HFFc6 (cell line): ENCODE measurements at places on chromosomes 13 and 19.

DNA sequence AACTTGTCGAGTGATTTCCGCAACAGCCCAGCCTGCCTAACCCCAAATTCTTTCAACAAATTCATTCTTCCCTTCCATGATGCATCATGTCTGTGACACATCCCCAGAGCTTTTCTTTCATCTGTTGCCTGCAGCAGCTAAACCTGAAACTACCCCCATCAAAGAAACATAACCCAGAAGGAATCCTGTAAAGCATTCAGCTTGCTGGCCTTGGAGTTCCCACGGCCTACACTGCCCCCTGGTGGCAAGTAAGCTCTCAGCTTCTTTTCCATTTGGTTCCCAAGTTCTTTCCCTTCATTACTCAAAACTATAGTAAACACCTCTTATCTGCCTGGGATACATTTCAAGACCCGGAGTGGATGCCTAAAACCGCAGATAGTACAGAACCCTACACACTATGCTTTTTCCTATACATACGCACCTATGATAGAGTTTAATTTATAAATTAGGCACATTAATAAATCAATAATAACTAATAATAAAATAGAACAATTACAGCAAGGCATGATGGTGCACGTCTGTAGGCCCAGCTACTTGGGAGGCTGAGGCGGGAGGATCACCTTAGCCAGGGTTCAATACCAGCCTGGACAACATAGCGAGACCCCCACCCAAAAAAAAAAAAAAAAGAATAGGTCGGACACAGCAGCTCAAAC is 7.4 kb downstream of the ETHE1 start:
- peak; percentile 94 for DNase-seq

GRCh38 chr13:30006246-30006645 is 155.8 kb upstream of the UBL3 start:
- DNase-seq: no peak

DNA sequence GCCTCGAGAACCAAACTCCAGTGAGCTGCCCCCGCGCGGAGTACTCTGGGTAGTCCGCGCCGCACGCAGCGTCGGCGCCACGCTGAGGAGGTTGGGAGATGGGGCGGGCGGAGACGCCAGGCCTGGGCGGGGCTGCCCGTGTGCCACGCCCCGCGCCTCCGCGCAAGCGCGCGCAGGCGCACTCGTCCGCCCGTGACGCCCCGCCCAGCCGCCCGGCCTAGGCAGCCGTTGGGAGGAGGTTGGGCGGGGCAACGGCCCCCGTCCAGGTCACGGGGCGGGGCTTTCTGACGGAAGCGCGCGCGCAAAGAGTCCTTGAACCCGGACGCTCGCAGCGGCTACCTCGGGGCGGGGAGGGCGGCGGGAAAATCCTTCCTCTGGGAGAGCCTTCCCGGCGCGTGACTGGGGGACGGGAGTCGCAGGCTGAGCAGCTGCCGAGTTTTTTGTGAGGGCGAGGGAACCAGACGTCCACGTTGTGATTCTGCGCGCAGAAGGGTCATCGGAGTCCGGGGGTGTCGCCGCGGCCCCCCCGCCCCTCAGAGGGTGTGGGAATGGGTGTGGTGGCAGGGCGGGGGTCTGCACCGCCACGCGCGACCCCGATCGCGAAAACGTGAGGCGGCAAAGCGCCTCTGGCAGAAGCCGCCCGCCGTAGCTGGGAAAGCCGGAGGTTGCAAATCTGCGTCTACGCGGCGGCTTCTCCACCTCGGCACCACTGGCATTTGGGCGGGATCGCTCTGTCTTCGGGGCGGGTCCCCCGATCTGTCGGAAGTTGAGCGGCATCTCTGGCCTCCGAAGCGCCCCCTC is at the start of gene MED26:
MED26 (minus strand) TSS at position 22 of the 801 bp plus-strand sequence. CDS start 261 bp downstream, outside the sequence.
- peak; percentile 90 for DNase-seq

DNA sequence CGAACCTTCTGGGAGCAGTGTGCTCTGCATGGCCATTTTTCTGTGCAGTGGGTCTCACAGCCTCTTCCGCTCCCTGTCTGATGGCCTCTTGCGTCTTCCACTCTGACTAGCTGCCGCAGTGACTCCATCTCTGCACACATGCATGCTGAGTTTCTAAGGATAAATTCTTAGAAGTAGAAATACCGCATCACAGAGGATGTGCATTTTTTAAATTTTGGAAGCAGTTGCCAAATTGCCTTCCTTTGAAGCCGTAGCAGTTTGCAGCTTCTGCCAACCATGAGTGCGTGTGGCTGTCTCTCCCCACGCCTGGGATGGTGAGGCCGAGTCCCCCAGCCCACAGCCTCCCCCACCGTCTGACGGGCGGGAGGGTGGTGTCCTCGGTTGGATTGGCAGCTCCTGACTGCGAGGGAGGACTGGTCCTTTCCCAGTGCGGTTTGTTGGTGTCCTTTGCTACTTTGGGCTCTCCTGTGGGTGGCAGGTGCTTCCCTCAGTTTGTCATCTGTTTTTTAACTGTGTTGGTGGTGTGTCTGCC is 9.8 kb downstream of the FZR1 start:
- no peak for DNase-seq

- no peak for DNase-seq
Observed at GRCh38 chr13:36758345-36758744, 60.7 kb upstream of the RFXAP start.

DNA sequence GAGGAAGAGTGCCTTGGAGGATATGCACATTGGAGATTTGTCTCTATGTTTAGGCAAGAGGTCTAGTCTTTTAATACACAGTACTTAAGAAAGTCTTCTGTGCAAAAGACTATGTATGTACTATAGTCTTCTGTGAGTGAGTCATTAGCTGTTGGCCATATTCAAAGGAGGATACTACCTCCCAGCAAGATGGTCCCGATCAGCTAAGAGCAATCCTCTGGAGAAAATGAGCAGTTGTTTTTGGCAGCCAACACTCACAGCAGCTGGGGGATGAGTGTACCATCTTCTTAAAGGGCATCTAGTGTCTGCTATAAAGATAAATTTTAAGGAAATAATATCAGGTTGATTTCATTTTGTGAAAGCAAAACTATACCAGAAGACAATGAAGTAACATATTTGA is 487.8 kb downstream of the KCTD12 start:
- DNase-seq: no peak

- DNase-seq: no peak
Observed at GRCh38 chr13:51805313-51805712, 1.4 kb upstream of the DHRS12 start.

DNA sequence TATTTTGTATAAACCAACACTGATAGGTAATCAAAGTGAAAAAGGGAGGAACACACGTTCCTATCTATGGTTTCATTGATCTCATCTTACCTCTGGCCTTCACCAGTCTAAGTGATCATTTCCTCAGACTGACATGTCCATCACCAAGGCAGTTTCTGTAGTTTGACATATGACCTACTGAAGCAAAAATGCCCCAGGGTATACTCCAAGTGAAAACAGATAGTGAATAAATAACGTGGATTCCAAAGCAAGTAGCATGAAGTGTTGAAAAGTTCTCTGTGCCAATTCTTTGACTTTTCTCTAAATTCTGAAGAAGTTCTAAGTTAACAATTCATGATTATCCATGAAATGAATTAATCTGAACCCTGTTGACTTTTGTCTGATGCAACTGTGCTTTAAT is 334.2 kb upstream of the SGCG start:
- no peak for DNase-seq

DNA sequence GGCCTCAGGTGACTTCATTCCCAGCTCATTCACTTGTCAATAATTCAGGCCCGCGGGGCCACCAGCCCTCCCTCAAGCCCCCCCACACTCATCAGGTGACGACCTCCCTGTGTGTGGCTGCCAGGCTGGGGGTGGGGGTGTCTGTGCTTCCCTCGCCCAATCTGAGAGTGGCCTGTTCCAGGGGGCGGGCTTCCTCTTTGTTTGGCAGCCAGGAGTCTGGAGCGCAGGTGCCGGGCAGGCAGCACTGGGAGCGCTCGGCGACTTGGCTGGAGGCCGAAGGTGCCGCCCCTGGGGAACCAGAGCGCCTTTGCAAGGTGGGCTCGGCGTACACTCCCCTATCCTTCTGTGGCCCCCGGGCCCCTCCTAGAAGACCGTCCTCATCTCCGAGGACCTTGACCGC is 5.4 kb upstream of the ZNF98 start:
- no peak for DNase-seq

DNA sequence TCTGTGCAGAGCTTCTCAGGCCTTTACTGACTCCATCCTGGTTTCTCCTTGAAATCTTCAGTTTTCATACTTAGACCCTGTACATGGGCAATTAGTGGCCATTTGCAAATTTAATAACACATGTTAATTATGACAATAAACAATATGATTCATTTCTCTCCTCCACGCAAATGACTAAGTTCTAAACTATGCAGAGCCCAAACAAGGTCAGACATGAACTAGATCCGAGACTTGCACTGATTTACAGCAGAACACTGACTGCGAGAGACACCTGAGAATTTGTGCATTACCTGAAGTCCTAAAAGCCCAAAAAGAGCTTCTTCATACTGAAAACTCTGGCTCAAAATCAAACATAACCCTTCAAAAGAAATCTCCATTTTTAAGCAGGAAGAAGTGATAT is 521.8 kb downstream of the MYO16 start:
- DNase-seq: no peak

- DNase-seq: no peak
Observed at GRCh38 chr13:20553311-20553710, 13.6 kb upstream of the IFT88 start.

DNA sequence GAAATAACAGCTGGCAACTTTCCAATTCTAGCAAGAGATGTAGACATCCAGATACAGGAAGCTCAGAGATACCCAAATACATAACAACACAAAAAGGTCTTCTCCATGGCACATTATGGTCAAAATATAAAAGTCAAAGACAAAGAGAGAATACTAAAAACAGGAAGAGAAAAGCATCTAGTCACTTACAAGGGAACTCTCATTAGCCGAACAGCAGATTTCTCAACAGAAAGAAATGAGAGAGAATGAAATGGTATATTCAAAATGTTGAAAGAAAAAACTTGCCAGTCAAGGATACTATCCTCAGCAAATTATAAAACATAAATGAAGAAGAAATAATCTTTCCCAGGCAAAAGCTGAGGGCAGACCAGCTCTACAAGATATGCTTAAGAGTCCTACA is 12.4 kb downstream of the ZNF780A start:
- DNase-seq: no peak

DNA sequence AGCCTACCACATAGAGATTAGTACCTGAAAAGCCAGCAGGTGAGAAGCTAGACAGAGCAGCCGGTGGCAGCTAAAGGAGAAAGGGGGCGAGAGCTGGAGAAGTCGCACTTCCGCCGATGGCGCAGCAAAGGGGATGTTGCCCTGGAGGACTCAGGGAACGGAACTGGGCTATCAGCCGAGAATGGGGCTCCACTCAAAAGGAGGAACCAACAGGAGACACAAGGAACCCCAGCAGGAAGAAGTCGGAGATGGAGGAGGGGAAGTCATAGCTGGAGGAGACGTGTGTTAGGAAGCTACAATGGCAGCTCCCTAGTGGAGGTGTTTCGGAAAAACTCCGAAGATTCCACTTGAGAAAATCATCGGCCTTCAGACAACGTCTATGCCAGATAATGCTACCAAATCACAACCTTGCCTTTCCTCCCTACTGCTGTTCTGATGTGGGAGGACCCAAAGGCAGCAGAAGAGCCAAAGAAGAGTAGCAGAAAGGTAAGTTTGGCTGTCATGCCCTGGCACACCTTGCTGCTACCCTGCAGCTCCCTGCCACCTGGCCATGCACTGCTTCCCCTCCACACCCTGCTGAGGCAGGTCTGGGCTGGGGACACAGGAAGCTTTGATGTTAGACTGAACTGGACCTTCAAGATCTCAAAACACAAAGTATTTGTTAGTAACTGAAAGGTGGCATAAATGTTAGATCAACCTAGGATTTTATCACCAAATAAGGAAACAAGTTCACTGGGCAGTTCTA is 127.9 kb downstream of the DLEU7 start:
- no peak for DNase-seq

- DNase-seq: no peak
Observed at GRCh38 chr19:50332244-50333038, 3.3 kb upstream of the KCNC3 start.

GRCh38 chr19:33047422-33047821 is 17.3 kb downstream of the RHPN2 start:
- no peak for DNase-seq

DNA sequence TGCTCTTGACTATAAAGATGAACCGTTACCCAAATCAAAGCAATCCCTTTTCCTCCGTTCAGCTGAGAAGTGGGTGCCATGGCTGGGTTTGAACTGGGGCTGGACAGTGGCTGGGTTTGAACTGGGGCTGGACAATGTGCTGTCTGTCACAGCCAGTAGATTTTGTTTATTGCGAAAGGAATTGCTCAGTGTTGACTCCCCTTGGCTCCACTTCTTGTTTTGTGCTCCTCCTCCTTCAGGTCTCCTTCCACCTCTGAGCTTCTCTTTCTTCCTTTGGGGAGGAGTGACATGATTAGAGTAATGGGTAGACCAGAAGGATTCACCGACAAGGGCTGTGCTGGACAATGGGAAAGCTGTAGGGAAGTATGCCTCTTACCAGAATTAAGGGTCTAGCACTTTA is 19.4 kb upstream of the MBNL2 start:
- DNase-seq: no peak

GRCh38 chr19:45524575-45525129 is 17.4 kb downstream of the VASP start:
- no peak for DNase-seq
